ENCODE measurements at places on chromosomes 12 and 14. TPM values are rescaled to one million over a fixed set of nuclear protein-coding genes. Genes with fewer than 3 reads are reported as not detected.

Gene LIN7A
- 16.6 TPM for polyA plus RNA-seq

- no peak overlapping the region for H3K27ac ChIP-seq
- H3K4me3 ChIP-seq, result no peak overlapping the region
- DNase-seq, result no peak
- no peaks in the 10 kb centered on the region for H3K36me3 ChIP-seq
Measured at GRCh38 chr14:80425686-80426085, 214.4 kb upstream of the DIO2 start.

Gene P2RX2
- polyA plus RNA-seq, result not detected

DNA sequence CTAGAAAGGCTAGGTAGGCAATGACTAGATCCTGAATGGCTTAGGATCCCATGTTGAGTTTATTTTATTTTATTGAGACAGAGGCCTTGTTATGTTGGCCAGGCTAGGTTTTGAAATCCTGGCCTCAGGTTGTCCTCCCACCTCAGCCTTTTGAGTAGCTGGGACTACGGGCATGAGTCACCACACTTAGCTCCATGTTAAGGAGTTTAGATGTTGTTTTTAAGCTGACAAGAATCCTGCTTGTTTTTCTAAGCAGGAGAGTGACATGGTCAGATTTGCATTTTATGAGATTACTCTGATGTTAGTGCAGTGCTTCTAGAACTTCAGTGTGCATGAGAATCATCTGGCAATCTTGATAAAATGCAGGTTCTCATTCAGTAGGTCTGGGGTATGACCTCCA is 14.5 kb downstream of the CCDC198 start:
- DNase-seq, result no peak
- H3K4me1 ChIP-seq, result no peaks in the 10 kb centered on the region
- H3K4me3 ChIP-seq, result no peak overlapping the region
- H3K27me3 ChIP-seq, result no peaks in the 10 kb centered on the region

GRCh38 chr12:4768341-4768740 is 48.1 kb downstream of the GALNT8 start:
- H3K4me3 ChIP-seq, result no peak overlapping the region
- no peaks in the 10 kb centered on the region for H3K27me3 ChIP-seq
- no peaks in the 10 kb centered on the region for H3K4me1 ChIP-seq
- H3K36me3 ChIP-seq, result no peaks in the 10 kb centered on the region

GRCh38 chr14:106538201-106538600 is 1011.8 kb downstream of the TMEM121 start:
- no peaks in the 10 kb centered on the region for H3K36me3 ChIP-seq
- no peaks in the 10 kb centered on the region for H3K27me3 ChIP-seq
- DNase-seq, result no peak
- no peak overlapping the region for H3K4me3 ChIP-seq
- H3K4me1 ChIP-seq, result no peaks in the 10 kb centered on the region

Gene GEMIN2
- polyA plus RNA-seq, result 11.8 TPM

Gene NOVA1
- not detected for polyA plus RNA-seq

- DNase-seq, result peak; percentile 51
- peak overlapping the region; percentile 73 for H3K4me3 ChIP-seq
- H3K27me3 ChIP-seq, result no peaks in the 10 kb centered on the region
- H3K27ac ChIP-seq, result peak overlapping the region; percentile 93
- peaks cover 38% of the 10 kb centered on the region for H3K36me3 ChIP-seq
- peaks cover 62% of the 10 kb centered on the region for H3K4me1 ChIP-seq
Measured at GRCh38 chr14:20460458-20461224, 593 bp downstream of the PIP4P1 start.

Gene ENTPD5
- polyA plus RNA-seq, result 4.3 TPM

DNA sequence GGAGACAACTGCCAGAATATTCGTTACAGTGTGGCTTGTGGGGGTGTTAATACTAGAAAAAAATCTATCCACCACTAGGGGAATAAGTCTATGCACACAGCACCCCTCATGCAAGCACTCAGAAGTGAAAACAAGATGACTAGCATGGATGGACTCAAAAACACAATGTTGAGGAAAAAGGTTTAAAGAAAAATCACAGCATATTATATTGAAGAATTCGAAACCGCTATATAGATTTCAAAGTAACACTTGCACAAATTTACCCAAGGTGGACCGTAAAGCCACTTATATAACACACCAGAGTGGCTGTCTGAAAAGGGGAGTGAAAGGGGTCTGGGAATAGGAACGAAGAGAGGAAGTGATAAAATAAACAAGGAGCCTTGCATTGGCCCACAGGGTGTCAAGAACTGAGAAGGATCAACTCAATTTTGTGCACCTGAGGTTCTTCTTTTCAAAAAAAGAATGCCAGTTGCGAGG is 544 bp downstream of the ABCD4 start:
- H3K27me3 ChIP-seq, result no peaks in the 10 kb centered on the region
- H3K4me1 ChIP-seq, result peaks cover 14% of the 10 kb centered on the region
- DNase-seq, result peak; percentile 28
- H3K27ac ChIP-seq, result peak overlapping the region; percentile 62

DNA sequence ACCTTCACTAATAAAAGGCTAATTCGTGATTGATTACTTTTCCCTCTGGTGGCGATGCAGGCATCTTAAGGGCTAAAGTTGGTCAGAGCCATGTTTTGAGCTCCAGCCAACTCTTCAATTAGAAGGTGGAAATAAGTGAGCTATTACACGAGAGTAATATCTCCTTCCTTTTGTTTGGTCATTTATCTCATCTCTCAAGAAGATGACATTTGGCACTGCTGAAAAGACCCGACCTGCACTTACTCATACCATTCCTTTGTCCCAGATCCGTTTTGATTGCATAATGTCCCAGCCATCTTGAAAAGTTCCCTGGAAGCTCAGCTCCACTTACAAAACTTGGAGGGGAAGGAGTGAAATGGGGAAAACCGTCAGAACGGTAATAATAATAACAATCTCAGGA is 316.2 kb downstream of the VRK1 start:
- no peaks in the 10 kb centered on the region for H3K36me3 ChIP-seq
- H3K27ac ChIP-seq, result no peak overlapping the region
- H3K4me1 ChIP-seq, result no peaks in the 10 kb centered on the region
- H3K4me3 ChIP-seq, result no peak overlapping the region
- no peak for DNase-seq
- no peaks in the 10 kb centered on the region for H3K27me3 ChIP-seq

DNA sequence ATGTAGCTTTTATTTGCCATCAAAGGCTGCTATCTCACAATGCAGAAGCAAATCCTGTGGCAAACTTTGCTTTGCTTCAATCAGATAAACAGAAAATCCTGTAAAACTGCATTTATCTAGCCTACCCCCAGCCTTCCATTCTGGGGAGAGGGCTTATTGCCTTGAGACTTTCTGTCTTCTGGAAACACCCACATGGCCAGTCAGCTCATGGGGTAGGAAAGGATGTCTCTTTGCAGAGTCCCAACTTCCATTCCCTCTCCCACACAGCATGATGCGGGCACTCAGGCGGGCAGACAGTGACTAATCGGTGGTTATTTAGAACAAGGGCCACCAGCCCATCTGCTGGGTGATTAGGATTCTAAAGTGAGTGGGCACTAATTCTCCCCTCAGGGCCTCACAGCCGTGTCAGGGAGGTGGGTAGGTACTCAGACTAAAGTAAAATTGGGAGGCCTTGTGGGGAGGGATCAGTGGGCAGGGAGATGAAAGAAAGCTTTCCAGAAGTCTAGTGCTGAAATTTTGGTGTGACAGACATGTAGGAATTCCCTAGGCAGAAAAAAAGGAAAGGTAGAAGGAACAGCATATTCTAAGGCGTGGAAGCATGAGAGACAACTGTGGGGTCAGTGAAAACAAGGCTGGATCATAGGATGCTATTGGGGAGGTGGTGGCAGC is 720.5 kb downstream of the VRK1 start:
- DNase-seq, result no peak
- H3K36me3 ChIP-seq, result no peaks in the 10 kb centered on the region
- H3K4me1 ChIP-seq, result no peaks in the 10 kb centered on the region
- no peak overlapping the region for H3K27ac ChIP-seq
- no peaks in the 10 kb centered on the region for H3K27me3 ChIP-seq
- H3K4me3 ChIP-seq, result no peak overlapping the region

Gene FOXG1
- polyA plus RNA-seq, result not detected

Gene CACNB3
- 4.8 TPM for polyA plus RNA-seq

Gene EML5
- not detected for polyA plus RNA-seq

GRCh38 chr12:132218527-132218875 is 74.2 kb downstream of the NOC4L start:
- H3K36me3 ChIP-seq, result no peaks in the 10 kb centered on the region
- H3K4me1 ChIP-seq, result no peaks in the 10 kb centered on the region
- no peaks in the 10 kb centered on the region for H3K27me3 ChIP-seq
- H3K27ac ChIP-seq, result no peak overlapping the region
- H3K4me3 ChIP-seq, result no peak overlapping the region

DNA sequence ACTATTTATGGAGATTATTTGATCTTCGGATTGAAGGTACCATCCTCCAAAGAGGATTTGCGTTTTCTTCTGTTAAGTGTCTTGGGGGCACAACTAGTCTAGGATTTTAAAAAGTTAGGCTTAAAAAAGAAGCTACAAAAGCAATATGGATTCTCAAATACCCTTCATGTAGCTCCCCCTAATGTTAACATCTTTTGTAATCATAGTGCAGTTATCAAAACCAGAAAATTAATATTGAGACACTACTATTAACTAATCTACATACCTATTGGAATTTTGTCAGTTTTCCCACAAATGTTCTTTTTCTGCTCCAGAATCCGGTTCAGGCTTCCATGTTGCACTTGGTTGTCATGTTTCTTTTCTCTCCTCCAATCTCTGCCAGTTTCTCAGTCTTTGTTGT is 62.5 kb downstream of the BICDL1 start:
- no peaks in the 10 kb centered on the region for H3K4me1 ChIP-seq
- no peak overlapping the region for H3K27ac ChIP-seq
- H3K4me3 ChIP-seq, result no peak overlapping the region
- H3K27me3 ChIP-seq, result no peaks in the 10 kb centered on the region
- DNase-seq, result no peak

- H3K27me3 ChIP-seq, result no peaks in the 10 kb centered on the region
- no peak overlapping the region for H3K27ac ChIP-seq
- H3K4me1 ChIP-seq, result peaks cover 34% of the 10 kb centered on the region
- no peak for DNase-seq
- no peak overlapping the region for H3K4me3 ChIP-seq
Measured at GRCh38 chr12:92908108-92908507, 21.0 kb downstream of the EEA1 start.

- H3K27me3 ChIP-seq, result no peaks in the 10 kb centered on the region
- peak; percentile 69 for DNase-seq
- no peak overlapping the region for H3K4me3 ChIP-seq
- H3K4me1 ChIP-seq, result peaks cover 25% of the 10 kb centered on the region
- peak overlapping the region; percentile 99 for H3K27ac ChIP-seq
- H3K36me3 ChIP-seq, result peaks cover 15% of the 10 kb centered on the region
Measured at GRCh38 chr14:30620178-30620577, 1.9 kb upstream of the SCFD1 start.

DNA sequence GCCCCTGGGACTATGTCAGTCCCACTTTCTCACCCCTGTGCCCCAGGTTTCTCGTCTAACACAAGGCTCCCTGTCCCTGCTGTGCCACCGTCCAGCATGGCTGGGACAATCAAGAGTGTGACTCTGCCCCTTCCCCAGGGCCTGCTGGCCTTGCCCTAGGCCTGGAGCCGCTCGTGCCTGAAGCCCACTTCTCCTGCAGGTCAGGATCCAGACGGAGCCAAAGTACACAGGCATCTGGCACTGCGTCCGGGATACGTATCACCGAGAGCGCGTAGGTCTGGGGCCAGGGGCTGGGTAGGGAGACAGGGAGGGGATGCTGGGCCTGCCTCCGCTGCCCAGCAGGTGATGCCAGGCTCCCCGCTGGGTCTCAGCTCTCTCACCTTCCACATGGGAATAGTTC is 2.8 kb downstream of the SLC25A47 start:
- no peak for DNase-seq
- no peaks in the 10 kb centered on the region for H3K4me1 ChIP-seq
- H3K36me3 ChIP-seq, result no peaks in the 10 kb centered on the region
- H3K27ac ChIP-seq, result no peak overlapping the region
- H3K27me3 ChIP-seq, result no peaks in the 10 kb centered on the region

GRCh38 chr12:29681370-29681769 is 102.4 kb downstream of the TMTC1 start:
- H3K27me3 ChIP-seq, result peaks cover 15% of the 10 kb centered on the region
- DNase-seq, result no peak
- no peaks in the 10 kb centered on the region for H3K4me1 ChIP-seq
- no peak overlapping the region for H3K4me3 ChIP-seq
- H3K27ac ChIP-seq, result no peak overlapping the region

GRCh38 chr12:4293299-4293965 is 19.9 kb downstream of the CCND2 start:
- H3K27me3 ChIP-seq, result no peaks in the 10 kb centered on the region
- DNase-seq, result no peak
- no peak overlapping the region for H3K4me3 ChIP-seq
- peaks cover 21% of the 10 kb centered on the region for H3K4me1 ChIP-seq

All from CD14-positive monocyte (primary cell).